Activated CD8-positive, alpha-beta memory T cell treated with anti-CD3 and anti-CD28 coated beads, Interleukin-2, amount 50 U/mL, for 48 hours (primary cell): ENCODE measurements at places on chromosomes 5 and 9.

DNA sequence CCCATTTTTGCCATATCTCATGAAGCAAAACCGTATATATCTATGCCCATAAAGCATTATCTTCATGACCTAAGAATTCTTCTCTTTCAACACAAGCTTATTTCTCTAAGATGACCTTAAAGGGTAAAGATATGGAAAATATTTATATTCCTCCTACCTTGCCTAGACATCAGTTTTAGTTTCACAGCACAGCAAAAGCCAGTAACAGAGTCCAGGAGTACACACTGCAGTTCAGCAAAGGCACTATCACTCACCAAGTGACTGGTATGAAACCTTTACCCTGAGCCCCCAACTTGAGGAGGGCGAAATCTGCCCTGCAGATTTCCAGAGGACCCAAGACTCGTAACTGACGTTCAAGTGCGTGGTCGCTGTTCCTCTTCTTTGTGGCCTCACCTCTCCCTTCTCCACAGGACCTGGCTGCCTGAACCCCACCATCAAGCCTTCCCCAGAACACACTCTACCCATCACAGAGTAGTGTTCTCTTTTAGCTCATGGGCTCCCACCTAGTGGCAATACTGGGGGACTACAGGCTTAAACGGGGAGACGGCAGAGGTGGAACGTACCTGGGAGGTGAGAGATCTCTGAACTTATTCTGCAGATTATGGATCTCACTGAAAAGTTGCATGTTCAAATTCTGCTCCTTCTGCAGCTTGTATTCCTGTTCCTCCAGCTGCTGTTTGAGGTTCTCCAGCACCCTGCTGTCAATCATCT, 141.0 kb downstream of the CDK5RAP2 start:
- DNase-seq = no peak

- peak; percentile 25 for DNase-seq
These were observed 57.1 kb downstream of the BARX1 start for GRCh38 chr9:93898026-93898425.

DNA sequence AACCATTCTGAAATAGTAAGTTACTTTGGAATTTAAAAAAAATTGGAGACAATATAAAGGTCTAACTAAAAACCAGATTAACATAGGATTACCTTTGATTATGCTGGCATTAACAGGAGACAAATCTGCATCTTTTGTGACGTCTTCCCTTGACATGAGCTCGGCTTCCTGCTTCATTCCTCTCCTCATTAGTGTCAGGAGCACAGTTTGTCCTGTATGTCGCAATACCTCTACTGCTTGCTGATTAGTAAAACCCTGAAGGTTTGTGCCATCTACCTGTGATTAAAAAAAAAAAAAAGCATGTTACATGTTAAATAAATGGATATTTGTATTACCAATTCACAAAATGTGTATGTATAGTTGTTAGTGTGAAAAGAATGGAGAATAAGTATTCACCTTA, 73.7 kb downstream of the MPDZ start:
- no peak for DNase-seq

DNA sequence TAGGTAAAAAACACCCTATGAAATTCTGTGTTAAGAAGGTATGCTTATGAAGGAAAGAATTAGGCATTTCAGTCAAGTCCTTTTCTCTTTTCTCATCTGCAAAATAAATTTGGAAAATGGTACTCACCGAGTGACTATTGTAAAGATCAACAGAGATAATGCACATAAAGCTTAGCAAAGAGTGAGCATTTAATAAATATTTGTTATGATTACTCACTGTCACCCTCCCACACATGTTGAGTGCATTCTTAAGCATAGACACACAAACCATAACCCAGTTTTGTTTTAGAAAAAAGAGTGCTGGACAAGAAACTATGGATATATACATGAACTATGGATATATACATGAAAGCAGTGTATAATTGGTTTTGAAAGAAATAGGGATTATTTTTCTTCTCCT, 54.7 kb upstream of the PRLR start:
- DNase-seq = no peak

DNA sequence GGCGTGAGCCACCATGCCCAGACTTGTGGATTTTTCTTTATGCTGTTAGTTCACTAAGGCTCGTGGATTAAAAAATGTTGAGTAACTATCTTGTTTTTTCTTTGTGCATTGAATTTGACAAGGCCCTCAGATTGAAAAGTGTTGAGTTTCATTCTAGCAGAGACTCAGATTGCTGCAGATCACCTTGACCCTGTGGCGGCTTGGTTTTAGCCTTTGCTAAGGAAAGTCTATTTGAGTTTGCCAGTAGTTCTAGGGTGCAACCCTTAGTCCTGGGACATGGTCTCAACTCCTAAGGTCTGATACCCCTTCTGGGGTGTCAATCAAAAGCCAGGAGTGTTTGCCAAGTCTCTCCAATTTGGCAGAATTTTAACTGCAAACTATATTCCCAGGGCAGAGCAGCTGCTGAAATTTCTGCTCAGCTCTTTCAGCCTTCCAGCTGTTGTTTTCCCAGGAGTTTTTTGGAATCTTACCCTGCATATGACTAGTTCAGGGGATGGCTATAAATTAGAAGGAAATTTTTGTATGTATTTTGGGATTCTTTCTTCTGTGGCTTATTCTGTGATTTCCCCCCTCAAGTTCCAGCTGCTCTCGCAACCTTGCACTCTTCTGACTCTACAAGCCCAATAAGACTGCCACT, 84.3 kb upstream of the HAND1 start:
- DNase-seq = no peak

DNA sequence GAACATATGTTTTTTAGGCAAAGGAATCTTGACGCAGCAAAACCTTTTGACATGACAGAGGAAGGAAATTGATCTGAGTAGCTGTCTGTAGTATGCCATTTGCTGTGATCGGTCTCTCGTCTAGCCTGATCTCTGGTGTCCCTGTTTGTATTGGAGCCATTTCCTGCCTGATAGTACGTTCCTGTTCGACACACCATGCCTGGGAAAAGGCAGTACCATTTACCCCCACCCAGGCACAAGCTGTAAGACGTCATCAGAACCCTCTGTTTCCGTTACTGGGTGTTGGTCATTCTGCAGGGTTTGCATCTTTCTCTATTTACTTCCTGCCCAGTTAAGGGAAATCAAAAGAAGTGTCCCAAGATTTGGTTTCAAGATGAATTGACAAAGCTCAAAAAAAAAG, 129.7 kb downstream of the CEMIP2 start:
- DNase-seq = no peak

DNA sequence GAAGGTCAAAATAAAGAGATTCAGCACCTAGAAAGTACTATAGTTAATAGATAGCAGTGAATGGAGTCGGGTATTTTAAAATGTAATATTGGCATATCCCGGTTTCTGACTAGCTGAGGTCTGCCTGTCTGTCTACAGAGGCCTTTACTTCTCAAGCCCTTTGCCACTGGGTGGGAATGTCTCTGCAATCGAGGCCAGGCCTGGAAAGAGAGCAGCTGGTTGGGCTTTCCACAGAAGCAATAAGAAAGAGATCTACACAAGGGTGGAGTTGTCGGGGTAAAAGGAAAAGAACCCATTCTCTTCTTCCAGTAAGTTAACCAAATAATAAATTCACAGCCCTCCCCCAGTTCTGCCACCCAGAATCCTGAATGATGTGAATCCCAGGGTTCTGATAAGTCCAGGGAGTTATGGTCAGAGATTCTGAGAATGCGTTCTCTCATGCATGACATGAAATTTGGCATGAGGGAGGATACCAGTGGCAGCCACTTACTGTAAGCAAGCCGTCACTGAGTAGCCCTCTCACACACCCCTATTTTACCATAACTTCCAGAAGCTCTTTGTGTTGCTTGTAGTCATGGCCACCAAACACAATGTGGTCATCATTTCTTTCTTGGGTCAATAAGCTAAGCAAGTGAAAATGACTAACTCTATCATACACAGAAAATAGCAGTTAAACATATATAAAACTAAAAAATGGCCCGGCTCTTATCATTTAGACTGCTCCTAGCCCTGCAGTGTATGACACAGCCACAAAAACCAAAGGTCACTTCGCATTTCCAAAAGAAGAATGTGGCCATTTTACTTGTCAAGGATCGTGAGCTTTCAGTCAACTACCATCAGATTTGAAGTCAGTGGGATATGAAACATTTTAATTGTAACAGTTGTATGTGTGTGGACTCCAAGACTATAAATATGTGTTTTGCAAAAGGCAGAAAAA, 185.0 kb downstream of the GLIS3 start:
- no peak for DNase-seq

DNA sequence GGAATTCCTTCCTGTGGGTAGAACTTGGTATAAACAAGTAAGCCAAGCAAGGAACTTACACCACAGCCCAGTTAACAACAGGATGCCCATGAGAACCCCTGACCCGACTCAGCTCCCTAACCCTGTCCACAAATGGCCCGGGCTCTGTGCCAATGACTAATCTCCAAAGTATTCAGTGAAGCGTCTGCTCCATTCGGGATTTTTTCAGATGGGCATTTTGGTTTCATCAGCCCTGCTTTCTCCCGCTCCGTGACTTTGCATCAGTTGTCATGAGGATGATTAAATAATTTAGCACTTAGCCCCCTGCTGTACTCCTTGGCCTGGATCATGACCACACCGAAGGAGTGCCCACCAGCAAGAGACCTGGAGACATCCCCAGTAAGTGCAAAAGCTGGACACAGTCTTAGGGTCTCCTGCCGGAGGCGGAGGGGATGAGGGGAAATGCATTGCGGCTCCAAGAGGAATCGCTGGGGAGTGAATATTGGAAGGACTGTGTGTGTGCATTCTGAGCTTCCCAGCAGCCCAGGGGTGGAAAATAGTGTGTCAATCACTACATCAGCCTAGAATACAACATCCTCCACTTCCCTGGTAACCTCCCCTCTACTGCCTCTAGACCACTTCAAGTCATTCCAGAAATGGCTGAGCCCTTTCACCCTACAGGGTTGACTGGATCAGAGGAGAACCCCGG, 41.4 kb upstream of the DNAH5 start:
- no peak for DNase-seq

DNA sequence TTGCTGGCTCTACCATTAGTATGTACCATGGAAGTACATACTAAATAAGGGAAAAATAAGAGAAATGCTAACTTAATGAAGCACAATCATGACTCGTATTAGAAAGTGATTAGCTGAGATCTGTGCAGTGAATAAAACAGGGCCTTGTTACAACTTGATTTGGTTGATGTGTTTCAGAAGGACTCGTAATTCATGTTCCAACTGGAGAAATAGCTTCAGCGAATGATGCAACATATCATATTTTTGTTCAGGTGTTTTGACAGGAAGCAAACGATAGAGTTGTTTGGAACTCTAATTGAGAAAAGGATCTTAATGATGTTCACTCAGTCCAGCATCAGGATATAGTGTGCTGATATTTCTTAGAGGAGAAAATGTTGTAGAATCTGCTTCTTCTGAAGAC, 474.6 kb upstream of the WWC1 start:
- no peak for DNase-seq

GRCh38 chr9:121640076-121640475, 11.4 kb upstream of the DAB2IP start:
- DNase-seq = peak; percentile 82

DNA sequence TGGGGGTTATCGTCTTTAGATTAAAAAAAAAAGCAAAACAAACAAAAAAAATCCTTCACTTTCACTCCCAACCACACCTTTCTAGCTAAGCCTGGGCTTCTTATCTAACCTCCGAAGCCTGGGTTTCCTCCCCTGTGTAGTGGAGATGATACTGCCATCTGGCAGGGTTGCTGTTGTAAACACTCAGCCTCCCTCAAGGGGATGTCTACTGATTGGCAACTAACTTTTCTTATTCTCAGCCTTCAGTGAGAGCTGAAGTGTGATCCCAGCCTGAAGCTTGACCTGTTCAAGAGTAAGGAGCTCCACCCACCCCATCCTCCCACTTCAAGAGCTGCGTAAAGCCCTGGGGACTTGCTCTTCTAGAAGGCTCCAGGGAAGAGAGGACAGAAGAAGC, 21.5 kb upstream of the WWC1 start:
- DNase-seq = no peak

- no peak for DNase-seq
These were observed 25.9 kb downstream of the GFI1B start for GRCh38 chr9:133004091-133004998.

DNA sequence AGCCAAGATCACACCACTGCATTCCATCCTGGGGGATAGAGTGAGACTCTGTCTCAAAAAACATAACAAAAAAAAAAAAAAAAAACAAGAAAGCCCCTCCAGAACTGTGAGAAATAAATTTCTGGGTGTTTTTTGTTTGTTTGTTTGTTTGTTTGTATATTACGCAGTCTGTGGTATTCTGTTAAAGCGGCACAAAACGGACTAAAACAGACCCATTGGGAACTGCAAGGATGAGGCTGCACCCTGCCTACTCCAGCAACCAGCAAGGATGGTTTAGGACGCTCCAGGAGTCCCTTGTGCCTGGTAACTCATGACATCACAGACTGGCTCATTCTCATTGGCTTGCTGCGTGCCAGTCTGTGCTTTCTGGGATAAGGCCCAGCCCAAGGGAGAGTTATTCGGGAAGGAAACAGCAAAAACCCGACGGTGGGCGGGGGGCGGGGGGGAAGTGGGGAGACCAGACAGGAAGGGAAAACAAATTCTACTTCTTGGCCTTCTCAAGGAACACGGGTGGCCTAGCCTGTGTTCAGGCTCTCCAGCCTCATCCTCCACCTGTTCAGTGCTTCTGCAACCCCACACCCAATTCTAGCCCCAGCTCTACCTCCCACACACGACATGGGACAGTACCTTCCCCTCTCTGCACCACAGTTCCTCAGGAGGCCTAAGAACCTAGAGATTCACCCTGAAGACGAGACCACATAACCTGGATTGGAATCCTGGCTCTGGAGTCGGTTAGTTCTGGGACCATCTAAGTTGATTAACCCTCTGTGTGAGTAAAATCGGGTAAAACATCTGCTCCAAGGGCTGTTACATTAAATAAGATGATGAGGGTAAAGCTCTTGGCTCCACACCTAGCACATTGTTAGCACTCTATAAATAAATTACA, 2.8 kb downstream of the CD74 start:
- DNase-seq = no peak

GRCh38 chr9:7148243-7148765, 390.5 kb downstream of the KDM4C start:
- no peak for DNase-seq

GRCh38 chr5:23014825-23015224, 161.7 kb upstream of the CDH12 start:
- no peak for DNase-seq

- no peak for DNase-seq
These were observed 267.5 kb downstream of the EBF1 start for GRCh38 chr5:158832096-158832685.

- no peak for DNase-seq
These were observed 17.0 kb downstream of the PALM2AKAP2 start for GRCh38 chr9:109797006-109797405.

DNA sequence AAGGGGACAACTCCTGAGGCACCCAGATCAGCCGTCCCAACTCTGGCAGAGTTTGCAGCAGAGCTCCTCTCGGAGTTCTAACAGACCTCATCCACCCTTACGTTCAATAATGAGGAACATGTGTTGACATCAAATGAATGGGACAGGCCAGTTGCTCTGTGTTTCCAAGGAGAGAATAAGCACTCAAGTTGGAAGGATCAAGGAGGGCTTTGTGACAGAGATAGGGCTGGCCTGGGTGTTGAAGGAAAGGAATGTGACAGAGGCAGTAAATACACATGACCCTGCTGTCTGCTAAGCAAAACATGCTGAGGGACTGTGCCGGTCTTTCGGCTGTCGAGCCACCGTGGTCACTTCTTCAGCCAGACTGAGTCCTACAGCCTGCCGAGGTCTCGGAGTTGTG, 48.2 kb downstream of the GPR107 start:
- DNase-seq = no peak
